ENCODE measurements at places on chromosomes 7 and 10.

DNA sequence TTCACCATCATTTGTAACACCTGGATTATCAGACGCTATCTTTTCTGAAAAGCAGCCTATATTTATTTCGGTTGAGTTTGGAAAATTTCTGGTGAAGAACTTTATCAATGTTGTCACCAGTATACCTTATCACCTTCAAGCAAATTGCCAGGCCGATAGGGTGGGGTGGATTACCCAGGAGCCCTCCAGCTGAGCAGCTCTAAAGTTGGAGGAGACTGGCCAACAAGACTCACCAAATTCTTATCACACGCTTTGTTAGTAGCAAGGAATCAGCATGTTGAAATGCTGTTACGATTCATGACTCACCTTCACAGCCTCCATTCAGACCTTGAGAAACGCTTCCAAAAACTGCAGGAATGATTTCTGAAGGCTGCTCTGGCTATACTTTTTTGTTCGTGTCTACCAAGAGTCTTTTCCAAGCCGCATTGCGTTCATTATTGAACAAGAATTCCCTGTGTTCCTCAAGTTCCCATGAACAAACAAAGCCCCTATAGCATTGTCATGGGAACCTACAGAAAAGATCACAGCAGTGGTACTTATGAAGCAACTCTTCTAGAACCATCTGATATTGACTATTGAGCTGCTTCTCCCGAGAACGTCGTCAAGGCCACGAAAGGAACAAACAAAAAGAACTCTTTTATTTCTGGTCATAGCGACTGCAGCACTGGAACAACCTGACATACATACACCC, 291.4 kb downstream of the SFMBT2 start:
- no peak for DNase-seq

GRCh38 chr7:47759056-47759706, 177.3 kb upstream of the TNS3 start:
- DNase-seq: no peak

- DNase-seq: no peak
Observed at GRCh38 chr10:105783936-105784483, 1142.9 kb downstream of the SORCS3 start.

- DNase-seq: no peak
Observed at GRCh38 chr10:125149036-125149679, 11.2 kb downstream of the CTBP2 start.

- no peak for DNase-seq
Observed at GRCh38 chr7:50620433-50620832, 55.2 kb upstream of the DDC start.

DNA sequence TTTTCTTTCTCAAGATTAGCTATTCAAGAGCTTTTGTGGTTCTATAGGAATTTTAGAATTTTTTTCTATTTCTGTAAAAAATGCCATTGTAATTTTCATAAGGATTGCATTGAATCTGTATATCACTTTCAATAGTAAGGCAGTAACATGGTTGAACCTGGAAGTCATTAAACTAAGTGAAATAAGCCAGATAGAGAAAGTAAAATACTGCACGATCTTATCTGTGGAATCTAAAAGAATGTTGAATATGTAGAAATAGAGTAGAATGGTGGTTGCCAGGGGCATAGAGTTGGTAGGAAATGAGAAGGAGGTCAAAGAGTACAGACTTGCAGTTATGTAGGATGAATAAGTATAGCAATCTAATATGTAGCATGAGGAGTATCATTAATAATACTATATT, 1073.5 kb upstream of the LRRN3 start:
- no peak for DNase-seq

DNA sequence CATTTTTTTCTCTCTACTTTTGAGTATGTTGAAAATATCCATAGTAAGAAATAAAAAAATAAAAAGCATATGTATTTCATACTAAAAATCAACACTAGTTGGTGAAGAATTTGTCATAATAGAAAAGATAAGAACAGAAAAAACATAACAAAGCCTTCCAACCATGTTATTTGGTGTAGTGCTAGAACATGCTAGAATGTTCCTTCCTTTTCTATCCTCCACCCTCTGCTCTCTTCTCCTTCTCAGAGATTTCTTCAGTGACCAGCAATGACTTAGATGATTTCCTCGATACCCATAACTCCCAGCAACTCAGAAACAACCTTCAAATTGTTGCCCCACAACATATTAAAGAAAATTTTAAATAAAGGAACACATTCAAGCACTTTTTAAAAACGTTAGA, 2.6 kb downstream of the ZC3HAV1 start:
- no peak for DNase-seq

DNA sequence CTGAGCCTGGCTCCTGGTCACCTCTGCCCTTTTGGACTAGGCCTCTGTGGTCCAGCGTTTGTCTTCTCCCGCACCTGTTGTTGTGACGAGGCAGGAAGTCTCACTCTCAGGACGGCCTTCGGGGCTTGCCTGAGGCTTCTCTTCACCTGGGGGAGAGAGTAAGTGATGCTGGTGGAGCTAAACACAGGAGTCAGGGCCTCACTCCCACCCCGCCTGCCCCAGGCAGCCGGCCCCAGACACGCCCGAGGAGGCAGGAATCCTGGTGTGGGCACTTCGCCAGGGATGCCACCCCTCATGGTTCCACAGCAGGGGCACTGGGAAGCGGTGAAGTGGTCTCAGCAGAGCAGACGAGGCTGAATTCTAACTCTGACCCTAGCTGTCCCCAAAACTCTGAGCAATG, 42.4 kb downstream of the IL2RA start:
- DNase-seq: no peak

DNA sequence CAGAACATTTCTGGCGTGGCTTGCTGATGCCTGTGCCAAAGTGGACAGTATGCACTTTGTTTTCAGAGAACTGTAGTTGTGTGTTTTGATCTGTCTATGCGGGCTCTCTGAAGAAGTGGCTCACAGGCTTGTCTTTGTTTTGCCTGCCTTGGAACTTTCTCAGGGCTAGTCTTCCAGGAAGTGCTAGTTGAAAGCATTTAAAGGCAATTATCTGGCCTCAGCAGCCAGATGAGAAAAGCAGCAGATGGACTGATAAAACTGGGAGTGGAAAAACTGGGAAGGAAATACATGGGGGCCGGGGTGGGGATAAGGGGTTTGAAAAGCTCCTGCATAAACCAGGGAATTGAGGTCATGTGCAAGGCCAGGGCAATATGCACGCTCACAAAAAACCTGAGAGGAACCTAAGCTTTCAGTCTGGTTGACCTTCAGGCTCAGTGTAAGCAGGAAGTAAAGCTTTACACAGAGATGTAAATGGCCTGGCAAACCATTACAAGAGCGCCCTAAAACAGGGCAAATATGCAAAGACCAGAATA, 94.5 kb downstream of the ZNF33B start:
- DNase-seq: no peak

- no peak for DNase-seq
Observed at GRCh38 chr10:76150876-76151288, 719.5 kb downstream of the LRMDA start.

- no peak for DNase-seq
Observed at GRCh38 chr7:82697897-82698296, 254.3 kb upstream of the CACNA2D1 start.

- DNase-seq: no peak
Observed at GRCh38 chr7:124443762-124444161, 321.8 kb downstream of the GPR37 start.

Data from SIG-M5 (cell line).